Activated CD8-positive, alpha-beta memory T cell treated with anti-CD3 and anti-CD28 coated beads, Interleukin-2, amount 10 ng/mL, durations not matched to agents 7 days and 5 days (primary cell): ENCODE measurements at places on chromosomes 11 and 22.

GRCh38 chr22:17949642-17950473 is 74.5 kb downstream of the MICAL3 start:
- no peak for DNase-seq

- DNase-seq: no peak
Observed at GRCh38 chr11:126874276-126874675, 126.3 kb downstream of the KIRREL3 start.

DNA sequence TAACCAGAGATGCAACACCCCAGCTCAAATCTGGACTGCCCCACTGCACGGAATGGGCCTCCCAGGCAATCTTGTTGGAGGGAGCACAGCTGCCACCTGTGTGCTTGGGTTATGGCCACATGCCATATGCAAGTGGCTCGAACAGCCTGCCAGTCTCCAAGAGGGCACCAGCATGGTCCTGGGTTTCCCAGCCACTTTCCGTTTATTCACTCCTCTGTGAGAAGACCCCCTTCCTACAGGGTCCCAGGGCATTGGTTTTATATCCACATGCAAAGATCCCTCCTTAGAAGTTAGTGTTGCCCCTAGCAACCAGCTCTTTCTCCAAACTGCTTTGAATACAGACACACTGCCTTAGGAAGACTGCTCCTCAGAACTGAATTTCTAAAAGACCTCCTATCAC is 487.8 kb downstream of the BUD13 start:
- DNase-seq: no peak

DNA sequence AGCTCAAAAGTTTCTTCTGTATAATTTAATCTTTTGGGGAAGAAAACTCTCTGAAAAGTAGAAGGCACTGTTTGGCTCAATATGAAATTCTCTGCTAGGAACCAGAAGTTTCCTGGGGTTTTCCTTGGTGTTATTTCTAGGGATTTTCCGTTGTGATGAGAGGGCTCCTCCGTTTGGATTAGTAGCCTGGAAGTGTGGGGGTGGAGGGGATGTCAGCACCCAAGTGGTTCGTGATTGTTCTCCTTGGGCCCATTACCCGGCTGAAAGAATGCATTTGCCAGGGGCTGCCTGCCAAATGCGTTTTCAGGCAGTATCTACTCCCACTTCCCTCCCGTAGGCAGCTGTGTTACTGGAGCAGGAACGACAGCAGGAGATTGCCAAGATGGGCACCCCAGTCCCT is 4.3 kb downstream of the SF3B2 start:
- no peak for DNase-seq

- DNase-seq: no peak
Observed at GRCh38 chr11:126188332-126189108, 22.9 kb downstream of the RPUSD4 start.

DNA sequence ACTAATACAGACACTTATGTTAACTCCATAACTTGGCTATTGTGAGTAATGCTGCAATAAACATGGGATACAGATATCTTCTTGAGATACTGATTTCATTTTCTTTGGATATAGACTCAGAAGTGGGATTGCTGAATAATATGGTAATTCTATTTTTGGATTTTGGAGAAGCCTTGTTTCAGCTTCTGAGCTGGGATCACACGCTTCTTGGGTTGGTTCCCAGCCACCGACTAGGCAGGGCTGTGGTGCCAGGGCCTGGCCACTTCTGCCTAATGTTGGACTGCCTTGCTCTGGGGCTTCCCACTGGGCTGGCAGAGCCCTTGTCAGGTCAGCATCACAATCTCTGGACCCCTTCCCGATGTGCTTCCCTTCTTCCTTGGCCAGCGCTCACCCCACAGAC is 14.0 kb upstream of the MCHR1 start:
- DNase-seq: no peak

DNA sequence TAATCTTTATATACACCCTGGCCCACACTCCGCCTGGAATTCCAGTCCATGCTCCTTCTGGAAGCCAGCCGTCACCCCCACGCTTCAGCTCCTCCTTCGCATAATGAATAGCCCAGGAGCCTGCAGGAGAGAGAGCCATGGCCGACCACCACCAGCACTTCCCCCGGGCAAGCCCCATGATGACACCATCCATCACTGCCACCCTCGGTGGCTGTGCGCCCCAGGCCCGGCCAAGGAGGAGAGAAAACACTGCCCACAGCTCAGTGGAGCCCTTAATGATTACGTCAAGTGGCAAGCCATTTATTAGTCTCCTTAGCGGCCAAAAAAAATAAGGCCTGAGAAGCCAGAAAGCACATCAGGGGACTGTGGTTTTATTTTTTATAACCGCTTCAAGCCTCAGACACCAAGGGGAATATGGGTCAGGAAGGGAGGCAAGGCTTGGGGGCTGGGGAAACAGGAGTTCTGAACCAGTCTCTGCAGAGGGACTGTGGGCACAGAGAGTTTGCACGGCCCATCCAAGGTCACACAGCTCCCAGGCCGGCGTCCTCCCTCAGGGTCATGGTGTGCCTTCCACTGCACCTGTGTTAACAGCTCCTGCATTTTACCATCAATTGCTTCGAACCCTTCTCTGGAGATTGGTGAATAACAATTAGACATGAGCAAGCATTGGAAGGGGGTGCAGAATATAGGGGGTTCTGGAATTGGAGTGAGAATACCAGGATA is 134.3 kb downstream of the MN1 start:
- DNase-seq: no peak

GRCh38 chr11:78397398-78397797 is 20.2 kb downstream of the GAB2 start:
- peak; percentile 59 for DNase-seq

GRCh38 chr22:45482169-45482568 is 20.5 kb upstream of the FBLN1 start:
- DNase-seq: no peak

DNA sequence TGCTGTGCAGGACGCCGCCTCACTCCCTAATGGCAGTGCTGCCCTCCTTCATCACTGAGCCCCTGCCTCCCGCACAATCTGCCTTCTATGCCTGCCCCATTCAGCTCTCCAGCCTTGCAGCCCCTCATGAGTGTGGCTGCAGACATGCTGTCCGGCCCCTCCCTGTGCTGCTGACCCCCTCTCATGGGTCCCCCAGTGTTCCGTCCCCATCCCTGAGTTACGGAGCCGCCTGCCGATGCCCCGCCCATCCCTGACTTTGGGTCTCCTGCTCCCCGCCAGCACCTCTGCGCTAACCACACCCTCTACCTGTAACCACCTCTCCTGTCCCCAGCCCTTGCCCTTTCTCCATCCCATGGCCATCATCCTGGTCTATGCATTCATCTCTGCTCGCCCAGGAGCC is 33.3 kb downstream of the CTTN start:
- DNase-seq: no peak

GRCh38 chr11:122435540-122436187 is 219.9 kb upstream of the UBASH3B start:
- DNase-seq: no peak

DNA sequence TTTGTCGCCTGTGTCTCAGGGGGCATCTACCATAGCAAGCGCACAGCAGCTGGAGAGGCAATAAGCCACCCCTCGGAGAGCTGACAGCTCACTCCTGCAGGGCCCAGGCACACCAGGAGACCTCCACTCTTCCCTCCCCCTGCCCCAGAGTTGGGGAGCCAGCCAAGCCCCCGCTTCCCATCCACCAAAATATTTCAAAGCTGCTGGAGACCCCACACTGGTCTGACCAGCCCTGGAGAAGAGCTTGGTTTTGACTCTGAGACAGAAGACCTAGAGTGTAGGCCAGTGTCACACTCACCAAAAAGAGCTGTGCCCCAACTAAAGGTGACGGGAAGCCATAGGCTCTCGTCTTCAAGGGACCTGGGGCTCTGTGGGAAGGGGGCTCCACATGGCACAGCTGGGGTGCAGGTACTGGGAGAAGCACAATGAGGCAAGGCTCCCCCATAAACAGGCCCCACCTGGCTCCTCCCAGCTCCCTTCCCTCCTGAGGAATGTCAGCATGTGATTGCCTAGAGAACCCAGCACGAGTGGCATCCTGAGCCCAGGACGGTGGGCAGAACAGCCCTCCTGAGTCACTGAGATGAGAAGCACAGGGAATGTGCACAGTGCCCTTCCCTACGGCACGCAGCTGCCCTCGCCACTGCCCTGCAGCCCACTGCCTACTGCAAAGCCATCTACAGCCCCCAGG is 5.8 kb upstream of the GNAZ start:
- peak; percentile 31 for DNase-seq

GRCh38 chr11:72217841-72218240 is 1.2 kb downstream of the FOLR2 start:
- DNase-seq: peak; percentile 39

DNA sequence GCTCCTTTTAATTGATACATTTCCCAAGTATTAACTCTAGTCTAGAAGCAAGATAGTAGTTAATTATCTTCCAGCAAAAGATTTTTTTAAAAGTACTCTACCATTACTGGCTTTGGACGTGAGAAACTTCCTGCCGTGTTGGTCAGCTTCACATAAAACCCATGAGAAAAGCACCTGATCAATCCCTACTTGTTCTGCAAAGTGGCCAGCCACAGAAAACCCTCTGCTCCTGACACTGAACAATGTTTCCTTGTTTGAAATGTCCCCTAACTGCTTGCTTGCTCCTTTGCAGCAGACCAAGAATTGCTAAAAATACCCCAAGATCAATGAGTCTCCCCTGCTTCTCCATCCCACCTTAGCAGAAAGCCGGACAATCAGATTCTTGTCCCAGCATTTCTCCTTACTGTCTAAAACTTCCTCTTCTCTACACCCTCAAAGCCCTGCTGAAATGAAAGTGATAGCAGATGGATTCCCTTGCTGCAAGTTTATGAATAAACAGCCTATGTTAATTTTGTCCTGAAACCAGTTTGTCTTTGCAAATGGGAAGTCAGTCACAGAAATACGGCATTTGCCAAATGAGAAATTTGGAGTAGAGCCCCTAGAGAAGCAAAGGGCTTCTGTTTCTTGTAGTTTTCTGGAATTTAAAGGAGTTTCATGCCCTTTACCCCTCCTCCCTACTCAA is 207.1 kb upstream of the ARHGAP20 start:
- DNase-seq: no peak

DNA sequence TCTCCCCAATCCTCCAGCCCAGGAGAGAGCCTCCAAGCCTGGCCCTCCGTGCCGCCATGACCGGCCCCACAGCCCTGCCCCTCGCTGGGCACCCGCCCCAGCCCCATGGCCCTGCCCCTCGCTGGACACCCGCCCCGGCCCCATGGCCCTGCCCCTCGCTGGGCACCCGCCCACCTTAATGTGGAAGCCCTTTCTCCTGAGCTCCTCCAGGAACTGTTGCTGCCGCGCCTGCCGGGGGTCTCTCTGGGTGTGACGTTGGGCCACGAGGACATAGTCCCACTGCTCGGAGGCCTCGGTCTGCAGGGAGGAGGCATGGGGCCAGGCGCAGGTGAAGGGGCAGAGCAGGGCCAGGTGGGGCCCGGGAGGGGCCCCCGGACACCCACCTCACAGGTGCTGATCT is 8.2 kb downstream of the ANO9 start:
- no peak for DNase-seq

GRCh38 chr22:29314537-29315285 is 786 bp downstream of the RASL10A start:
- DNase-seq: no peak

DNA sequence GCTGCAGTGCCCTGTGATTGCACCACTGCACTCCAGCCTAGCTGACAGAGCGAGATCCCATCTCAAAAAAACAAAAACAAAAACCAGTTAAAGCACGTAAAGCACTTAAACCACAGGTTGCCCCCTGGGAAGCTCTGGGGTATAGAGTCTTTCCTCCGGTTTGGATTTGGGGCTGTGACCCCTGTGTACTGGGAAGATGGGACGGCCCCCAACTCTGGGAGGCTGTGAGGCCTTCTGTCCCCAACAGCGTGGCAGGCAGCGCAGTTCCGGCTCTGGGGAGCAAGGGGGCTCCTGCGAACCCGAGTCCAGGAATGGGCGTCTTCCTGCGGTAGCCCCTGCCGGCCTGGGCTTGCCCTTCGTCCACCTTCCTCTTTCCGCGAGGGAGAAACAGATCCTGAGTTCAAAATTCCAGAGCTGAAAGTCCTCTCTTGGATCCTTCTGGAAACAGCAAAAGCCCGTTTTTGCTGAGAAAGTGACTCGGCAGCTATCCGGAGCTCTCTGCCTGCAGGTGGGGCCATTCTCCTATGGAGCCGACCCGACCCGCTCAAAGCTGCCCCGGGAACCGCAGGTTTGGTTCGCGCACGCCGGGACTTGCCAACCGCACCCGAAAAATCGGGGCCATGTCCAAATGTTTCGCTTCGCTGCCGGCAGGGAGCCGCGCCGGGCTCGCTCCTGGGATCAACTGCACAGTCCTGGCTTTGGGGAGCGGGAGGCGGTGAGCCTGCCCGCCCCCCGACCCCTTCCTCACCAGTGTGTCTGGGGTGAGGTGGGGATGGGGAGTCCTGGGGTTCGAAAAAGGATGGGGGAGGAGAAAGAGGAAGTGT is 36.3 kb upstream of the POLA2 start:
- DNase-seq: peak; percentile 72

GRCh38 chr11:132648851-132649250 is 883.5 kb downstream of the OPCML start:
- no peak for DNase-seq

DNA sequence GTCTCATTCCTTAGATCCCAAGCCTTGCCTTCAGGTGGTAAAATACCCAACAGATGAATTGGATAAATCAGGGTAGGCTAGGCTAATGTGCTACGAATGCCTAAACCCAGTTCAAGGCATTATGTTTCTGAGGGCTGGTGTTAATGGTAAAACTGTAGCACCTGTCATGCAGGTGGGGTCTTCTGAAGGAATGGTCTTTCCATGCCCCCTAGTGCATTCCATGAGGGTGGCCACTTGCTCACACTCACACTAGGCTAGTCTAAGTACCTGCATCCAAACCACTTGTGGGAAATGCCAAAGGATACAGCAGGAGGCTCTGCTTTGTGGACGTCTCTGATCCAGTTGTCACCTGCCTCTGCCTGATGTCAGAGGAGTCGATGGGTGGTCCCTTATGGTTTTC is 24.2 kb upstream of the UCP3 start:
- no peak for DNase-seq

- no peak for DNase-seq
Observed at GRCh38 chr11:76266286-76267100, 60.2 kb upstream of the WNT11 start.
